ENCODE measurements at places on chromosomes 13 and 19.

DNA sequence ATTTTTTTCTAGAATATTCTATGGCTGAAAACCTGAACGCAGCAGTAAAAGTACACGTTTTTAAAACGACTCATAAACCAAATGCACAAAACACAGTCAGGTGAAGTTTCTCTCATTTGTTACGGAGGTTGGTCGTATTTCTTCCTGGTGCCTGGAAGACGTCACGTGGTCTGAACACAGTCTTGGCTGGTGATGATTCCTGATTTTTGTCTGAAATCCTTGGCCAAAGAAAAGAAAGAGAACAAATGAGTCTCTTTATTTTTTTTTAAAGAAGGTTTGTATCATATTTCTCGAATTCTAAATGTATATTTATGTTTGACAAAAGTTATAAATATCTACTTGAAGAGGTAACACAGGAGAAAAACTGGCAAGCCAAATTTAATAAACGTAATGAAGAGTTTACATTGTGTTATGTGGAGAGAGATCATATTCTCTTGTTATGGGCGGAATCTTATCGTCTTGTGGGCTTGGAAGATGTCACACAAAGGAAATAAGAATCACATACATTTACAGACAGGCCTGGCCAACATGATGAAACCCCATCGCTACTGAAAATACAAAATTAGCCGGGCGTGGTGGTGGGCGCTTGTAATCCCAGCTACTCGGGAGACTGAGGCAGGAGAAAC lies 10.0 kb upstream of the PNMA8A start:
- DNase-seq = no peak

GRCh38 chr13:65914716-65915115 lies 1315.4 kb downstream of the PCDH9 start:
- DNase-seq = no peak

DNA sequence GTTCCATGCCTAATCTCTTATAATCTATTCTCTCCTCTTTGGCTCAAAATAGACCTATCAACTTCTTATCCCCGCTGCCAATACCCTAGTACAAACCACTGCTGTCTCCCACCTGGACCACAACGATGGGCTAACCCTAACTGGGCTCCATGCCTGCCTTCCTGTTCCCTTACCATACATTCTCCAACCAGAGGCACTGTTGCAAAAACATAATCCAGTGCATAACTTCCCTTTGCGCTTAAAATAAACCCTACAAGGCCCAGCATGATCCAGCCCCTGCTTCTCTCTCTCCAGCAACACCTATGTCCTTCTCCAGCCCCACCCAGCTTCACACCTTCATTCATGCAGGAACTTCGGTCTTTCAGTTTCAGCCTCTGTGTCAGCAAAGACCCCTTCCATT lies 27.4 kb upstream of the CEBPA start:
- no peak for DNase-seq

- DNase-seq = no peak
Observed at GRCh38 chr13:98216135-98216565, 39.1 kb upstream of the RNF113B start.

GRCh38 chr13:24716011-24716410 lies 35.8 kb downstream of the ATP12A start:
- no peak for DNase-seq

- DNase-seq = no peak
Observed at GRCh38 chr13:44389876-44390275, 16.3 kb downstream of the SERP2 start.

- DNase-seq = no peak
Observed at GRCh38 chr19:7743425-7743841, 3.9 kb downstream of the CD209 start.

- no peak for DNase-seq
Observed at GRCh38 chr19:1409204-1410005, 2.0 kb downstream of the DAZAP1 start.

- no peak for DNase-seq
Observed at GRCh38 chr13:52652980-52653303, 306 bp downstream of the SUGT1 start.

GRCh38 chr19:2149980-2150793 lies 1.2 kb downstream of the AP3D1 start:
- no peak for DNase-seq

GRCh38 chr19:2608602-2608922 lies 93.9 kb downstream of the GNG7 start:
- DNase-seq = no peak

- no peak for DNase-seq
Observed at GRCh38 chr13:22925881-22926747, 254.7 kb upstream of the SGCG start.

- DNase-seq = no peak
Observed at GRCh38 chr13:35830850-35831450, 300.2 kb downstream of the DCLK1 start.

GRCh38 chr19:1168572-1169410 lies 5.3 kb downstream of the SBNO2 start:
- no peak for DNase-seq

DNA sequence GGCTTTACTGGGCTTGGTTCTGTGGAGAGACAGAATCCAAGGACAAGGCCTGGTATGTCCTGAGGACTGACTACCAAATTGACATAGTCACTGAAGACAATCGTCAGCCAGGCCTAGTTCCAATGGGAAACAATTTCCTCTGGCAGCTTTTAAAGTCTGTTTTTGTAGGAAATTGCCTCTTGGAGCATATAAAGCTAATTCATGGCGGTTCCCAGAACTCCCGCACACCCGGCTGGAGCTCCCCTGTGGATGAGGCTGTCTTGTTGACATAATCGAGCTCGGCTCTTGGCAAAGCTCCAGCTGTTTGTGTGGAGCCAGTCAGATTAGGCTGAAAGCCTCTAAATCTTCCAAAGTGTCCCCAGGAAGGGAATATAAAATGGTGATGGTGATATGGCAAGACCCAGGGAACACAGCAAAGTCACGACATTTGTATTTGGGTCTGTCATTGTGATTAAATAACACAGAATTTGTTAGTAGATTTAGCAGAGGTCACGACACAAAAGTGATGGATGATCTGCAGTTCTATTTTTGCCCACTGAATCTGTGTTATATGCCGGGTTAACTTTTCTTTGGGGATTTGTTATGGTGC lies 395.0 kb downstream of the PCDH9 start:
- no peak for DNase-seq

DNA sequence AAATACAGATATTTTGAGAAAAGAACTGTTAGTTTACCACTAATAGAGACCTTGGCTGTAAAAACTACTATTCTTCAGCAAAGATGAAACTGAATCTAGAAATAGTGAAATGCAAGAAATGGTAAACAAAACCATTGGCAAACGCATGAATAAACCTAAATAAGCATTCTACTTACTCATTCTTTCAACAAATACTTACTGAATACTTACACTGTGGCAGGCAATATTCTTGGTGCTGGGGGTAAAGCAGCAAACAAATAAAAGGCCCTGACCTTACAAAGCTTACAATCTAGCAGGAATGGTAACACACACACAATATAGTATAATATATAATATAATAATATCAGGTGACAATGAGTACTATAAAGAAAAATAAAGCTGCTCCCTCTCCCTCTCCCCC lies 38.7 kb downstream of the KATNAL1 start:
- no peak for DNase-seq

- DNase-seq = no peak
Observed at GRCh38 chr13:83211301-83211700, 671.0 kb downstream of the SLITRK1 start.

GRCh38 chr13:29452773-29453616 lies 142.5 kb downstream of the SLC7A1 start:
- DNase-seq = no peak

- no peak for DNase-seq
Observed at GRCh38 chr19:31500197-31500830, 151.1 kb upstream of the TSHZ3 start.

GRCh38 chr19:47633517-47633916 lies 24.6 kb downstream of the BICRA start:
- no peak for DNase-seq

GRCh38 chr13:45490068-45490467 lies 25.3 kb downstream of the COG3 start:
- DNase-seq = no peak

DNA sequence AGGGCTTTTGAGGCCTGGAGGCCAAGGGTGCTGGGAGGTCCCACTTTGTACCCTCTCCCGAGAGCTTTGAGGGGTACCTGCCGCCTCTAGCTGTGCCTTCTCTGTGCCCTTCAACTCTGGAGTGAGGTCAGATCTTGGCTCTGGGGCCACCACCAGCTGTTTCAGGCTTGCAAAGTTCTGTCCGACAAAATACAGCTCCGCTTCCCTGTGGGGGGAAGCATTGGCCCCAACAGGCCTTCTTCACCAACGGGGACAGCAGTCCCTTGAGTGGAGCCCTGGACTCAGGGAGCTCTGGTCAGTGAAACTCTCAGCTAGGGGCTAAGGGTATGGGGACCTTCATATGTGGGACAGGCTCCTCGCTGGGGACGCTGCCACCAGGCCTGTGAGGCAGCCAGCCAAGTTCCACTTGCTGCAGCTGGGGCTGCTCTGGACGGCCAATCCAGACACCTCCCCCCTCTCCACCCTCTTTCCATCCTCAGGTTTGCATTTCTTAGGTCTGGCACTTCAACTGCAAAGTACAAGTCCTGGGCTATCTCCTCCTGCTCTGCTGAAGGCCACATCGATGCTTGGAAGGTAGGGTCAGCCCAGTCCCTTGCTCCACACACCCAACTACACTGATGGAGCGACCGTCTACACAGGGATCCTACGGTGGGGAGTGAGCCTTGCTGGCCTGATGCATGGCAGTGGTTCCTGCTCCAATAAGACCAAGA lies 46.8 kb downstream of the C13orf46 start:
- DNase-seq = no peak

- no peak for DNase-seq
Observed at GRCh38 chr13:30142486-30143211, 164.7 kb downstream of the KATNAL1 start.

- no peak for DNase-seq
Observed at GRCh38 chr13:72792640-72793039, 10.7 kb downstream of the PIBF1 start.

DNA sequence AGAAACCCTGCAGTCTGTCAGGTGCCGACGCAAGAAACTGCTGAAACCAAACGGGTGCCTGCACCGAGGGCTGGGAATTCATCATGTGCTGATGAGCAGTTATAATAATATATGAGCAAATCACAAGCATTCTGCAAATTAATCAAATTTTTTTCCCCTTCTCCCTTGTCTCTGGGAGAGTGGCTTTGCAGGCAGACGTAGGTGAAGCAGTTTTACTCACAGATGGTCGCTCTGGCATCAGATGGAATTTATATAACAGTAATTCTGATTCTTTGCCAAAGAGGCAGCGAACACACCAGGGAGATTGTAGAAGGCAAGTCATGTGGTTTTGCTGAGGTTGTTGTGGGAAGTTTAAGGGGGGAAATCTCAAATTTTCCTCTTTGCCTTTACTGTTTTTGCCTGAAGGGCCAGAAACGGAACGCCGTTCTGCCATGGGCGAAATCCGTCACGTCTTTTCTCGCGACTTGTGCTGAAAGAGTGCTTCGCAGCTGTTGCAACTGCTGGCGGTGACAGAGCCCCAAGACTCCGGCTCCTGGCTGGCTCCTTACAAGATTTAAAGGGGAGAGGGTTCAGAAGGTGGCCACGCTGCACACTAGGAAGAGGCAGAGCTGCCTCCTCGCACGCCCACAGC lies 320.1 kb downstream of the ZNF536 start:
- DNase-seq = no peak

DNA sequence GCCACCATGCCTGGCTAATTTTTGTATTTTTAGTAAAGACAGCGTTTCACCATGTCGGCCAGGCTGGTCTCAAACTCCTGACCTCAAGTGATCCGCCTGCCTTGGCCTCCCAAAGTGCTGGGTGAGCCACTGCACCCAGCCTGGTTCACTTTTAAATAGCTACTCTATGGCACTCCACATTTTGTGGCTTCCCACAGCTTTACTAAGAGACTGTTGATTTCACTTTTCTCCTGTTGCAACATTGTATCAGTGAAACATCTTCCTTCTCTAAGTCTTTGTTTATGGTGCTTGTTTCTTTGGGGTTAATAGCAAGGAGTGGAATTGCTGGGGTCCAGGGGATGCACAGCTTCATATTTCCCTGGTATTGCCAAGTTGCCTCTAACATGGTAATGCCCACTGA lies 12.3 kb downstream of the TMEM38A start:
- DNase-seq = no peak

- DNase-seq = no peak
Observed at GRCh38 chr13:74194846-74195245, 60.6 kb upstream of the KLF12 start.

GRCh38 chr19:30167206-30167868 lies 204.8 kb upstream of the ZNF536 start:
- no peak for DNase-seq

DNA sequence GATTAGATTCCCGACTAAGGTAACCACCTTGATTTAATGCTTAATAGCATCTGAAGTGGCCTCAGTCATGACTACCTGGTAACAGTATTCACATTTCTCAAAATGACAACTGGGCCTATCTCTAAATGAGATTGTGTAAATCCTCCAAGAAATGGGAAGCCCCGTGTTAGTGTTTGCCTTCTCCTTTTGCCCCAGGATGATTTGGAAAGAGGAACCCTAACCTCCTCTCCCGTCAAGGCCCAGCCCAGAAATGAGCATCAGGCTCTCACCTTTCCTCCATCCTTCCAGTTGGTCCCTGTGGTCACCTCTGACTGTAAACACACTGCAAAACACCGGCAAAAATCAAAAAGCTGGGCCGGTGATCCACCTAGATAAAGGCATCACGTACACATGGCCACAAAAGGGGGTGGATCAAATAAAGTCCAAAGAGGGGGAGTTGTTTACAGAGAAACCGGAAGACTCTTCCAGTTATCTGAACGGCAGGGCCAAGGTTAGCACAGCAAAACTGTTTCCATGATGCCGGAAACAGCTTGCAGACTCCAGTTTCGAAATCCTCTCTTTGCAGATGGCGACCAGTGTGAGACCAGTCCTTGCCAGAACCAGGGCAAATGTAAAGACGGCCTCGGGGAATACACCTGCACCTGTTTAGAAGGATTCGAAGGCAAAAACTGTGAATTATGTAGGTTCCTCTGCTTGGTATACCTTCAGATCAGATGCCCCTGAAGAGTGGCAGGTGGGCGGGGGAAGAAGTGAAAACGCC lies 16.4 kb downstream of the F10 start:
- no peak for DNase-seq

DNA sequence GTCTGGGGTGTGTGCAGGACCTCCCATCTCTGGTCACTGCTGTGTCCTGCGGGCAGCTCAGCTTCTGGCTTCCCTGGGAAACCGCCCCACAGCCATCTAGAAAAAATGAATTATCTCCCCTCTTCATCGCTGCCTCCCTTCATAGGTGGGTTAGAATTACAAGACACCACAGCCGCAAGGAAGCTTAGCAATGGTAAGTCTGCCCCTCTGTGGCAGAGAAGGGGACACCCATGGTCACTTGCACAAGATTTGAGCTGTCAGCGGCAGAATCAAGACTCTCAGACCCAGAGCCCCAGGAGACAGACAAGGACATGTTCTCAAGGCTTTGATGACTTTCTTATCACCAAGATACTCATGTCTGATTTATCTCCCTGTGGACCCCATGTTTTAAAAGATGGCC lies 110.8 kb upstream of the PABPC3 start:
- DNase-seq = no peak

- no peak for DNase-seq
Observed at GRCh38 chr13:101880581-101880980, 428.1 kb downstream of the ITGBL1 start.

GRCh38 chr19:44163789-44164188 lies 1.1 kb upstream of the ZNF226 start:
- DNase-seq = no peak

All from stimulated activated CD8-positive, alpha-beta memory T cell treated with anti-CD3 and anti-CD28 coated beads, Interleukin-4, amount 100 ng/mL, for 1 hour (primary cell).